Activated CD4-positive, alpha-beta T cell treated with anti-CD3 and anti-CD28 coated beads, Interleukin-2, Interleukin-4, amounts not matched to agents 100 ng/mL and 50 ng/mL, durations not matched to agents 16 hours and 8 hours (primary cell): ENCODE measurements at places on chromosomes 1 and 21.

GRCh38 chr21:27645285-27645684, 678.4 kb upstream of the ADAMTS5 start:
- no peak for DNase-seq

DNA sequence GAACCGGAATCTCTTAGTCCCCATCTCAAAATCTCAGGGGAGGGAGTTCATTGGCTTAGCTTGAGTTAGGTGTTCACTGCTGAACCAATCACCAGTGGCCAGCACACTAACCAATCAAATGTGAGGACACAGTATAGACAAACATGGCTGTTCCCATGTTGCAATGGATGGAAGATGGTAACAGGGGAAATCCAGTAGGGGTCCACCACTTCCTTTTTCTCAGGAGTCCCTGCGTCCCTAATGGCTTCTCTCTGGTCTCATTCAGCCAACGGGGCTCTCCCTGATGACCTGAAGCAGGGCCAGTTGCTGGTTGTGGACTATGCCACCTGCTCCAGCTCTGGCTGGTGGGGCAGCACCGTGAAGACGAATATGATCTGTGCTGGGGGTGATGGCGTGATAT, 9.7 kb downstream of the CELA2B start:
- no peak for DNase-seq

- peak; percentile 49 for DNase-seq
Measured at GRCh38 chr1:154325583-154326545, 539 bp downstream of the ATP8B2 start.

GRCh38 chr1:99331636-99332035, 67.3 kb downstream of the PLPPR4 start:
- DNase-seq, result no peak

DNA sequence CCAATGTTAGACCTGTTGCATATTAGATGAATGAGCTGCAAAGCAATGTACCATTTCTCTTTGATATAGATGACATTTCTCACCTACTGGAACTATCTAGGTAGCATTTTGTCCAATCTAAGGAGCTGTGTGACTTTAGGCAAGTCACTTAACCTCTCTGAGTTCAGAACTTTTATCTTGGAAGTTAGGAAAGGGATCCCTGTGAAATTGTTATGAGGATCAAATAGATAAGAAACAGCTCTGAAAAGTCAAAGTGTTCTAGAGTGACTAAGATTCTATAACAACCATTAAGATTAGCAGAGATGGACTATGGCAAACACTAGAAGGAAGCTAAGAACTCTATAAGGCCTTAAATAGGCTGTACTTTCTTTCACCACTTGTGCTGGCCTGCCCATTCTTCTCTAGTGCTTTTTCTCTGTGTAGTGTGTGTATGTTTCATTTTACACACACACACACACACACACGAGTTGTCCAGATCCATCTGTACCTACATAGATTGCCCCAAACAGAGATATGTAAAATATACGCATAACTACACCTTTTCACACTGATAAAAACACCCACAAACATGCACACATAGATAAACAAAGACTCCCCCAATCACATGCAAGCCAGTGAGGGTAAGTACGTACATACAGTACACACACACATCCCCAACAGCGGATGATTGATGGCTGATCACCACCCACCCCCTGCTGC, 19.4 kb upstream of the LRRN2 start:
- no peak for DNase-seq

GRCh38 chr1:41784531-41785274, 134.0 kb downstream of the HIVEP3 start:
- DNase-seq, result no peak

GRCh38 chr21:42665484-42665883, 12.1 kb downstream of the PDE9A start:
- DNase-seq, result no peak
